ENCODE measurements at places on chromosomes 1 and 21.

GRCh38 chr1:16913181-16913832 is 8.4 kb upstream of the CROCC start:
- DNase-seq, result no peak

DNA sequence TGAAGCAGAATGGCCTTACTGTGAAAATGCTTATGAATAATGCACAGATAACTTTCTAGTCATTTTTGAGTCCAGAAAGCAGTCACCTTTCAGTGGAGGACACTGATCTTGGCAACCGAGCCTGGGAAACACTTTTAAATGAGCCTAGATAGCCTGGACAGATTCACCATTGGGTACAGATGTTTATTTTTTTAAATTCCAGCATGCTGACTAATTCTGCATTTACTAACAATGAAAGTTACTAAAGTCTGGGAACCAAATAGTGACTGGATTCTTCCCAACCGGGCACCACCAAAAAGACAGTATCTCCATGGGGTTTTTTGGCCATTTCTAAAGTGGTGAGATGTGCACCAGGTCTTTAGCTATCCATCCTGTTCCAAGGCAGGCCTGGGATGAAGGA is 3.3 kb upstream of the FMOD start:
- no peak for DNase-seq

GRCh38 chr1:17742583-17742982 is 12.6 kb upstream of the ACTL8 start:
- DNase-seq, result no peak

GRCh38 chr1:111795401-111795800 is 39.7 kb downstream of the DDX20 start:
- no peak for DNase-seq

- DNase-seq, result no peak
Measured at GRCh38 chr1:234488054-234489006, 9.4 kb upstream of the TARBP1 start.

DNA sequence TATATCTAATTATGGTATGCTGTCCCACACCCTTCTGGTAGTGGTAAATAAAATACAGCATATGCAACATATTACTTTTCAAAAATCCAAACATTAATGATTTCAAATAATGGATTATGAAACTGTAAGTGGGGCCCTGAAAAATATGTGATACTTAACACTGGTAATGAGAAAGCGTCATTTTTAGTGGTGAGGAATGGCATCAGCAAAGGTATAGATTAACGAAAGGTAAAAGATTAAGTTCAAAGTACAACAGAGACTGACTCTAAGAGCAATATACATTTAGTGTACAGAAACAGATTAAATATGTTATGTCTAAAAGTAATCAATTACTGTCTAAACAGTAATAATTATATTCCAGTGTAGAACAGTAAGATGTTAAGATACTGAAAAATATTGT is 194.1 kb downstream of the COL24A1 start:
- no peak for DNase-seq

- DNase-seq, result no peak
Measured at GRCh38 chr1:3672231-3672970, 20.1 kb downstream of the TP73 start.

DNA sequence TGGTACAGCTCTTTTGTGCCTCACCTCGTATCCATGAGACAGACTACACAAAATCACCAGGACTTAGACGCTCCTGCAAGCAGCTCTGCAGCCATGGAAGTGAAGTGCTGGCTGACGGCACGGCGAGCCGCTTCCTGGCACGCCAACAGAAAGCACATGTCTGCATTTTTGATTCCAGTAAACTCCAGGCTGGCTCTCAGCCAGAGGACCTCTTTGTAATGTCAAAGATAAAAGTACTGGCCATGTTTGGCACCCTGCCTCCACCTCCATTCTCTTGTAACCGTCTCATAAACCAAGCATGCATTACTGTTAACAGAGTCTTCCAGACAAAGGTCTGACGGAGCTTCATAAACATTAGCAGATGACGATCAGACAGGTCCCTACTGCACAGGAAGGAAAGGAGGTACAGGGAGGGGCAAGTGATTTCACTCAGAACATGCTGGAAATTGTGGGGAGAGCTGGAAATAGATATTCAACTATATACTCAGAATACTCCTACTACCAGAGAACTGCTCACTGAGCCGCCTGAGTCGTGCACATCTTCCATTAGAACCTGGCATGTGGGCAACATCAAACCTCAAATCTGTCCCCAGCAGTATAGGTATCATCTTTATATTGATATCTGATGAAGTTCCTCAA is 632.0 kb downstream of the SMYD3 start:
- no peak for DNase-seq
